ENCODE measurements at places on chromosomes 2 and 18. TPM values are rescaled to one million over a fixed set of nuclear protein-coding genes. Genes with fewer than 3 reads are reported as not detected.

The LRRFIP1 gene
- 58.0 TPM for total RNA-seq

The PLB1 gene
- total RNA-seq: 7.2 TPM

The LYPD6B gene
- total RNA-seq: 12.3 TPM

The EIF2B4 gene
- 23.5 TPM for total RNA-seq

The C2orf74 gene
- 9.2 TPM for total RNA-seq

The LOXHD1 gene
- total RNA-seq: 2.8 TPM

Data from skin of body (tissue), 3 donors.